Activated T-helper 2 cell treated with anti-CD3 and anti-CD28 coated beads, Interferon-gamma antibody, Interleukin-2, Interleukin-4, amounts not matched to agents 10 μg/mL and 5 μg/mL and 100 μg/mL, durations not matched to agents 14 hours and 24 hours and 36 hours (primary cell): ENCODE measurements at places on chromosomes 12 and 14. TPM values are rescaled to one million over a fixed set of nuclear protein-coding genes. Genes with fewer than 3 reads are reported as not detected.

- no peak overlapping the region for H3K27ac ChIP-seq
- no peak overlapping the region for H3K4me3 ChIP-seq
- peaks cover 16% of the 10 kb centered on the region for H3K27me3 ChIP-seq
- H3K36me3 ChIP-seq, result no peaks in the 10 kb centered on the region
- no peak for DNase-seq
Observed at GRCh38 chr12:66934302-66935062, 255.6 kb upstream of the GRIP1 start.

GRCh38 chr14:74836251-74836960 lies 39.5 kb downstream of the PROX2 start:
- H3K27me3 ChIP-seq, result no peaks in the 10 kb centered on the region
- no peak for DNase-seq
- peaks cover 50% of the 10 kb centered on the region for H3K4me1 ChIP-seq
- peak overlapping the region; percentile 37 for H3K4me3 ChIP-seq
- H3K27ac ChIP-seq, result peak overlapping the region; percentile 78

DNA sequence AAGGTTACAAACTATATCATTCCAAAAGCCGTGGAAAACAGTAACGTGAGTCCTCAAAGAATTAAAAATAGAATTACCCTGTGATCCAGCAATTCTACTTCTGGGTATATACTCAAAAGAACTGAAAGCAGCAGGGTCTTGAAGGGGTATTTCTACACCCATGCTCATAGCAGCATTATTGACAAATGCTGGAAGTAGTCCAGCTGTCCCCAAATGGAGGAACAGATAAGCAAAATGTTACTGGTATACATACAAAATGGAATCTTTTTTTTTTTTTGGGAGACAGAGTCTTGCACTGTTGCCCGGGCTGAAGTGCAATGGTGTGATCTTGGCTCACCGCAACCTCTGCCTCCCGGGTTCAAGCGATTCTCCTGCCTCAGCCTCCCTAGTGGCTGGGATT lies 32.9 kb downstream of the ADIPOR2 start:
- DNase-seq, result no peak
- H3K36me3 ChIP-seq, result peaks cover 27% of the 10 kb centered on the region
- no peaks in the 10 kb centered on the region for H3K27me3 ChIP-seq
- no peak overlapping the region for H3K27ac ChIP-seq
- peaks cover 8% of the 10 kb centered on the region for H3K4me1 ChIP-seq
- H3K4me3 ChIP-seq, result no peak overlapping the region

Gene FOXN3
- total RNA-seq, result 131 and 135 TPM in 2 replicates
